RCC 7860 (cell line): ENCODE measurements at places on chromosomes 1 and 21.

GRCh38 chr1:153774026-153774595, 1.1 kb upstream of the SLC27A3 start:
- no peak for DNase-seq

- peak; percentile 93 for DNase-seq
Observed at GRCh38 chr1:112957133-112957812, 1.3 kb upstream of the SLC16A1 start.

GRCh38 chr1:54277451-54278341, 77.7 kb downstream of the MRPL37 start:
- no peak for DNase-seq

- no peak for DNase-seq
Observed at GRCh38 chr1:218536296-218536986, 191.3 kb downstream of the TGFB2 start.

GRCh38 chr1:21212126-21212525, 35.4 kb upstream of the EIF4G3 start:
- peak; percentile 76 for DNase-seq

DNA sequence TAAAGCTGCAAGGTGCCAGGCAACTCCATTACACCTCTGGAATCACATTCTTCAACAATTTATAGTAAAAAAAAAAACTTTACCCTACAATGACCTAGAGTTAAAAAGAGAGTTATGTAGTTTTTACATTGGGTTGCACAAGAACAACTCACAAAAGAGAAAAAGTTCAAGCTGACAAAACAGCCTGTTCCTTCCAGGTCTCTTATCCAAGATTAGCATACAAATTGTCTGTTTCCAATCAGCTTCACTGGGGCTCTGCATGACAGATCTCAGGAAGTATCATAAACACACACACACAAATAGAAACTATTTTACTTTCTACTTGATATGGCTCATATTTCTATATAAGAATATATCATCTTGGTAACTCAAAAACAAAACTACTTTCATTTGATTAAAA, 154.6 kb downstream of the PCNX2 start:
- no peak for DNase-seq

DNA sequence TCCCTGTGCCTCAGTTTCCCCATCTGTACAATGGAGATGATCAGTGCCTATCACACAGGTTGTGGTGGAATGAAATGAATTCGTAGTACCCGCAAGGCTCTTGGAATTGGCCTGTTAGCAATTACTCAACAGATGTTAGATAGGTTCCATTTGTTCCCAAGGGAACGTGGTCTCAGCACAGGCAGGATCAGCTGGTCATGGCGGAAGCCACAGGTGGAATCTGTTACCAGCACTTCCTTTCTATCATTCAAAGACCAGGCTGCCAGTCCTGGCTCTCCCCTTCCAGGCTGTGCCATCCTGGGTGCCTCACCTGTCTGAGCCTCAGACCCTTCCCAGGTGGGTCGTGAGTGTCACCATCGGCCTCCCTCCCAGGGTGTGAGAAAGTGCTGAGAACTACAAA, 61.5 kb downstream of the FBXO2 start:
- no peak for DNase-seq

DNA sequence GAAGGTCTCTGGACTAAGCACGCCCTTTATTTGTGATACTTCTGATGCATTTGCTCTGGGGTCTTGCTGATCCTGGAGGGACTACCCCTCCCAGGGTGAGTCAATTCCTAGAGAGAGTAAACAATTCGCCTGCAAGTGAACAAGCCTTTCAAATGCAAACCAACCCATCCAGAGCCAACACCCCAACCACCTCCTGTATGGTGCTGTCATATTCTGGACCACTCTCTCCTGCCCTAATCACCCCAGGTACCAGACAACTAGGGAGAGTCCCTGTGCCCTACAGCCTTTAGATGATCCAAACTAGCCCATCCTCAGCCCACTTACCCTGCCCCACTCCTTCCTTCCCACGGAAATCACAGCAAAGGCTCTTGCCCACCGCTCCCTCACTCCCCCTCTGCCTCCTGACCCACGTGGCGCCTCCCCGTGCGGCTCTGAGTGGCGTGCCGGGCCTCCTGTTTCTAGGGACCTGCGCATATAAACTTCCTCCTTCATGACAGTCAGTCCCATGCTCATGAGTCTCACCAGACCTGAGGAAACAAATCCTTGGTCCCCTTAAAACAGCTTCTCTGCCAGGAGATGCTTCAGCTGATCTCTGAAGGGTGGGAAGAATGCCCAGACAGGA, 37.2 kb downstream of the ACTA1 start:
- no peak for DNase-seq

GRCh38 chr1:94798462-94798861, 21.7 kb upstream of the SLC44A3 start:
- DNase-seq: no peak

DNA sequence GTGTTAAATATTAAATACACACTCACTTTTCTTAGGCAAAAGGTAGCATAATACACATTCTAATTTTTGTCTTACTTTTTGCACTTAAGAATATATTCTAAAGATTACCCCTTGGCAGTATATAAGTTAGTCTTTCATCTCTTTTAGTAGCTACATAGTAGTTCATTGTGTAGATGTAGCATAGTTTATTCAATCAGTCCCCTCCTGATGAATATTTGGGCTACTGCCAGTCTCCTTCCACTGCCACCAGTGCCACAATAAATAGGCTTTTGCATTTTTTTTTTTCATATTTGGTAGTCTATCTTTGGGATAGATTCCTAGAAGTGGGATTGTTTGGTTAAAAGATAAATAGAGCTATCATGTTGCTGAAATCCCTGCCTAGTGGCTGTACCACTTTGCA, 388.8 kb upstream of the RUNX1 start:
- no peak for DNase-seq

DNA sequence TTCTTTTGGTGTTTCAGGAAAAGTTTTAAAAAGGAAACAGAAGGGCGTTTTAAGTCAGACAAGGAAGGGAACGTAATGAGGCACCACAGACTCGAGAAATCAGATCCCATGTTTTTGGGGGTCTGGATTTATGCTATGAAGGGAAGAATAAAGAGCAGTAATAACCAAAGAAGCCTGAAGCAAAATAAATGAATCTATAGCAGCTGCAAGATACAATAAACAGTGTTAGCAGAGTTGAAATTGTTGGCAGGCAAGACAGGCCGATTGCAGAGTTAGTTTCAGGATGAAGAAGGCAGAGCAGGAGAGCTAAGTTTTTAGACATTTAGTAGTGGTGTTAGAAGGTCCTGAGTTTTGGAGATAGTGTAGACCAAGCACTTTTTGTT, 425 bp downstream of the DDR2 start:
- DNase-seq: no peak

DNA sequence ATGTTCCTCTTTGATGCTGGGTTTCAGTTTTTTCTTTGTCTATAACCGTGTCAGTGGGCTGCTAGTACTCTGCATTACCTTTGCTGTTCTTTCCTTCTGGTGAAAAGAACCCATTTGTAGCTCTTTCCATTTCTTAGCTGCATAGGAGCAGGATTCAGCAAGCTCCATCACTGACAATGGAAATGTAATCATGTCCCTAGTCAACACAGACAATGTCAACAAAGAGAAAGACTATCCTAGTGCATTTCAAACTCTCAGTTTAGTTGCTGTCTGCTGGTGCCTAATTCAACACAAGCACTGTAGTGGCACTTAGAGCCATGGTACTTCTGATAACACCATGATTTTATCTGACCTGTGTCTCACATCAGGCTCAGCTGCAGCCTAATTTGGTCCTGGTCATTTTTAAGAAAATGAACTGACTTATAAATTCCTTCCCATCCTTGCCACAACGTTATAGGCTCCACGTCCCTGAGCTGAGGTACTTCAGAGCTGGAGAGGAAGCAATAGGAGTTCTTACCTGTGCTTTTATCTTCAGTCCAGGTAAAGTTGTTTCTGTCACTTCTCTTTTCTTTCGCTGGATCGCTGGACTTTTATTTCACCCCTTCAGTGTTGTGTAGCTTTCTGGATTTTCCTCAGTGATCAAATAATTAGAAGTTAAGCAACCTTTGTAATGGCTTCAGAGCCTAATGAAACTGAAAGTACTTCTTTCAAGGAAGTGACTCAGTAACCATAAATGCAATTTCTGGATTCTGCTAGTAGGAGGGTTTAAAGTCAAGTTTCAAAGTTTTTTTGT, at the start of gene GBP3:
TSS of gene GBP3 (minus strand) at position 700 of the 793 bp plus-strand sequence. CDS start 2,145 bp downstream, outside the sequence.
- DNase-seq: peak; percentile 54

GRCh38 chr21:34992736-34993398, 56.2 kb downstream of the RUNX1 start:
- DNase-seq: peak; percentile 83

GRCh38 chr21:31683029-31683428, 23.5 kb downstream of the SOD1 start:
- DNase-seq: no peak

GRCh38 chr1:107525961-107526360, 385.1 kb downstream of the NTNG1 start:
- no peak for DNase-seq

DNA sequence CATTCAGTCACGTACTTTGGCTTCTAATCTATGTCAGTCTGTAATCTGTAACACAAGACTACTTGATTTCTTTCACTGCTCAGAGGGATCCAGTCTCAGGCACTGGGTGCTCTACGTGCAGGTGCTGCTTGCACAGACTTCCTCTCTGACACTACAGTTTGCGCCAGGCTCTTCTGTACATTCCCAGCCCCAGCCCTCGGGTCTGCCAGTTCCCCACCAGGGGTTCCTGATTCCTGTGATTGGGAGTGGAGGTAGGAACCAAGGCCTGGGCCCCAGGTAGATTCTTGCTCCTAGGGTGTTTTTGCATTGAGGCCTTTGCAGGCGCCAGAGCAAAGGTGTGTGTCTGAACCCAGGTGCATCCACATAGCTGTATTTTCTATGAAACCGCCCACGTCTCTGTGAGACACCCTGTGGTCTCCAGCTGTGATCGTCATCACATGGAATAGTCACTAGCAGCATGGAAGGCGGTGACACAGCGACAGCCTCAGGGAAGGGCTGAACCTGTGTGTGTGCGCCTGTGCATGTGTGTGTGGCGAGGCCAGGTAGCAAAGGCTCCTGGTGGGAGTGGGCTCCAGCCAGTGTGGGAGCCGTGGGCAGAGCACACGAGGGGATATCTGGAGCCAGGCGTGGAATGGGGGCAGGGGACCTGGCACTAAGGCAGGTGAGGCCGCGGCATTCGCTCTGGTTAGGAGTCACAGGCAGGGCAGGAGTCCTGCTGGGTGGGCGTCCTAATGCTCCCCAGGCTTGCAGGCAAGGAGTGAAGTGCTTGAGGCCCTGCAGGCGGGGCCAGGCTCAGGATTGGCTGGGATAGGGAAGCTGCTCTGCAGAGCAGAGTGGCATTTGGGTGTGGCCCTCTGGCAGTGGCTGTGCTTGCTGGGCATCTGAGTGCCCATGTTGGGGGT, 5.2 kb downstream of the GJC2 start:
- no peak for DNase-seq

- DNase-seq: no peak
Observed at GRCh38 chr1:54267815-54268761, 68.1 kb downstream of the MRPL37 start.

GRCh38 chr21:41090981-41091380, 77.0 kb upstream of the BACE2 start:
- no peak for DNase-seq

GRCh38 chr1:229614701-229615100, 11.2 kb downstream of the TAF5L start:
- DNase-seq: no peak

DNA sequence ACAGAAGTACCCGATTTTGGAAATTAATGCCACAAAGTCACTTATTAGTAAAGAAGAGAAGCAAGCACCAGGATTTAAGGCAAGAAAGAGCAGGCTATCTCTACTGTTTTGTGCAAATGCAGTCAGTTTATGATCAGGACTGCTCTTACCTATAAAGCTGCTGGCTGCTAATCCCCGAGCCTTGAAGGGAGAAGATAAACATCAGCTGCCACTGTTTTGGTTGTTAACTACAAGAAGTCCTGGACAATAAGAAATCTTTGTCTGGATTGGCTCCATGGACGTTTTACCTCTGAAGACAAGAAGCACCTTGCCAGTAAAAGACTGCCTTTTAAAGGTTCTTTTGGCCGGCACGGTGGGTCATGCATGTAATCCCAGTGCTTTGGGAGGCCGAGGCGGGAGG, 21.4 kb downstream of the FRRS1 start:
- no peak for DNase-seq

- DNase-seq: no peak
Observed at GRCh38 chr1:166432655-166433054, 265.9 kb upstream of the FAM78B start.

GRCh38 chr1:3772715-3773571, at the start of gene SMIM1:
TSS of gene SMIM1 (plus strand) at chr1:3772749. CDS start at chr1:3775374, 2,625 bp downstream.
- no peak for DNase-seq

DNA sequence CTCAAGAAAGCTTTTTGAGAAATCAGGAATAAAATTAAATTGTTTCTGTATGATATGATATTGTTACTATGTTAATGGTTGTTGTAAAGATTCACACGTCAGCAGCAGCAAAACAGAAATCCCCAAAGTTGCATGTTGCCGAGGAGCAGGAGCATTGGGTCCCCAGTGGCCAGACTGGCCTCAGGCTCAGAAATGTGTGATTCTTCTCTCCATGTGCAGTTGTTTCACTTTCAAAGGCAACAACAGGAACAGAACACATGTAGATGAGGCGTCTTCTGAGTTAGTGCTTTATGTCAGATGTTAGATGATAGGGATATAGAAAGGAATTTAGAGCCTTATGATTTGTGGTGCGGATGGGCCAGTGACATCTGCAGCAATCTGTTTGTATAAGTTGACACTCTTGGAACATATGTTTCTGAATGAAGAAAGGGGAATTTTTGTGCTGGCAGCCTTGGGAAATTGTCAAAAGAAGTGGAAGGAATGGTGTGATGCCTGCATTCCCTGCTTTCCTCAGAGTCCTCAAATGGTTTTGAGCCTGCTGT, 2.1 kb upstream of the TTLL7 start:
- no peak for DNase-seq

DNA sequence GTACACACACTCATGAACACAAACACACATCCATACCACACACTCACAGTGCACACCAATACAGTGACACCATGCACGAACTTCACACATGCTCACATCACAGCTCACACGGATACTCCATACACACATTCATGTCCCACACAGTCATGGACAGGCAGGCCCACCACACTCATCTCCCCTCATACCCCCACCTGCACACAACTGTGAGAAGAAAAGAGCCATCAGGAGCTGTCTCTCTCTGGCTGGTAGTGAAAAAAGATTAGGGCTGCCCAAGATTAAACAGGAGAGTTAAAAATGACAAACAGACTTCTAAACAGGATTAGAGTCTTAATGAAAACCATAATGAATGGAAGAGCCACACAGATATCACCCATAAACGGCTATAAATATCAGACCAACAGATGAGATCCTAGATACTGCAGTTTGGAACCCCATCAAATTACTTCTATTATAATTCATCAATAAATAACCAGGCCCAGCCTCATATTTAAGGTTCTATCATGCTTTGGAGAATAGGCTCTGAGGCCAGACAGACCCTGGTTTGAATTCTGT, 122.3 kb downstream of the PLXNA2 start:
- DNase-seq: no peak

DNA sequence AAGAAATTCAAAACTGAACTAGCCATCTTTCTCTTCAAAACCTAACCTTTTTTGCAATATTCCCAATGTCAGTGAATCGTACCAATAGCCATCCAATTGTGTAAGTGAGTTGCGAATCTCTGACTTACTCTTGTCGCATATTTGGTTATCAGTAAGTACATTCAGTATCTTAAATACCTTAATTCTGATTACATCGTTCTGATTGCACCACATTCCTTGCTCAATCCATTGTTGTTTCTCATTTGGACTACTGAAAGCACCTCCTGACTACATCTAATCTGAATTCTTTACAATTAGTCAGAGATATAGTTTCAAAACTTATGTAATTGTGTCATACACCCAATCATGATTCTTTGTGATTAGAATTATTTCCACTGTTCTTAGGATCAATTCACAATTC, 16.8 kb upstream of the BRINP3 start:
- no peak for DNase-seq
